Head of caudate nucleus (tissue), 42 donors: ENCODE measurements at places on chromosomes 12 and 14.

DNA sequence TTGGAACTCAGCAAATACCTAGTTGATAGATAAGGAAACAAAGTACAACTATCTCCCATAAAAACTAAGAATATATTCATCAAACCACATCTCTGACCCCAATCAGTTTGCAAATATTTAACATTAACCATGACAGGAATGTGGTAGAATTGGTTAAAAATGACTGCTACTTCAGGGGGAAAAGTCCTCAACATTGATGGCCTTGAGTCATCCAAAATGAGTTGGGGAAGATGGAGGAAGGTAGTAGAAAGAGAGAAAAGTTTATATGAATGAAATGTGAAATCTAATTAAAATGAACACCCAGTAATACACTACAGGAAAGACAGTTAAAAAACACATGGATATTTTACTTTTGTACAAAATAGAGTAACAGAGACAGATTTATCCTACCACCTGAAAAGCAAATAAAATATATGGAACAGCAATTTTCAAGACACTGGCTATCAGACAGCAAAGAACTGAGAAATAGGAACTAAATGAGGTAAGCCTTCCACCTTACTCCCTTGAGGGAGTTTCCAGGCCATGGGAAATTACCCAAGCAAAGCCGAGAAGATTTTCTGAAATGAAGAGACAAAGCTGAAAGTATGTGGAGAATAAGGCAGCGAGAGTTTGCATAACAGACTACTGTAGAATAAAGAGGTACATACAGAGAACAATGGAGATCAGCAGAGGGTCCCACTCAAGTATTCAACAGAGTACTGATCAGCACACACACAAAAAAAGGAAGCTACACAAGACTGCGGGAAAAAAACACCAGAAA, 49.6 kb downstream of the TC2N start:
- DNase-seq = no peak

DNA sequence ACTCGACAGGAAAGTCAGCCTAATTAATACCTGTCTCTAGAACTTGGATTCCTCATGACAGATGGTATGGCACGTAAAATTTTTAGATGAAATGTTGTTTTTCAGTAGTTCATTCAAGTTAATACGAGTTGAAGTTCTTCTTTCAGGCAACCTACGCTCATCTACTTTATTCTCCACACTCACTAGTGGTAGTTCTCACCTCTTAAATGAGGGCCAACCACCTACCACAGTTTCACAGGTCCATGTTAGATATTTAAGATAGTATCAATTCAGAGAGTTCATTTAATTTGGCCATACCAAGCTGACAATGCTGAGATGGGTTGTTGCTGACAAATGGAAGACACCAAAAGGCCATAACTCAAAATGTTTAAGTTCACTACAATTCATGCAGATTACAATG, 50.6 kb downstream of the NIN start:
- no peak for DNase-seq

DNA sequence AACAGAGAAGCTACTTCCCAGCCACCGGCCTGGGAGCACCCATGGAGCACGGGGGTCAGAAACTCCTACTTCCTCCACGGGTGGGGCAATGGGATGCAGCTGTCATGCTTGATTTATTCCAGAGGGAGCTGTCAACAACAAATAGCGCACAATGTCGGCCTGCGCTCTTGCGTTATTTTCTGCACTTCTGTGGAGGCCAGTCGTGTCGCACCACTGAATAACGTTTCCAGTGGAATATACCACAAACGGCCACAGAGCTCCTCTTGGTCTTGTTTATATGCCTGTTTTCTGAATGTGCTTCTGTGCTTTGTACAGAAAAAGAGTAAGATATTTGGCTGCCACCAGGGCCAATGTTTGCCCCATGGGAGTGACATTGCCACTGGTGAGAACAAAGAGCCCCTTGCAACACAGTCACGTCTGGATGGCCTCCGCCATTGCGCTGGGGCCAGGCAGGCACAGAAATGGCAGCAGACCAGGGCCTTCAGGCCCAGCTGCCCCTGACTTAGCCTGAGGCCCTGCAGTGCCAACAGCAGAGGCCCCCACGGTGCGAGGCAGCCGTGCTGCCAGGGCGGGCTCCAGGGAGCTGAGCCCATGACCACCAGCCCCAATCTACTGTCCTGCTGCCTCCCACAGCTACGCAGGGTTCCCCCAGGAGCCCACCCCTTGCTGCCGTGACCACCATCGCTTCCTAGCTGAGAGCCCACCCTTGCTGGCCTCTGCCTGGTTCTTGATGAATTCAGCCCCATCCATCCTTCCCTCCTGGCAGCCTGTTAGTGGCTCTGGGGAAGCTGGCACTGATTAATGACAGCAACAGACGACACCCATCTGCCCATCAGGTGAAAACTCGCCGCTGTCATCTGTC, 28.9 kb upstream of the TMEM179 start:
- peak; percentile 70 for DNase-seq

DNA sequence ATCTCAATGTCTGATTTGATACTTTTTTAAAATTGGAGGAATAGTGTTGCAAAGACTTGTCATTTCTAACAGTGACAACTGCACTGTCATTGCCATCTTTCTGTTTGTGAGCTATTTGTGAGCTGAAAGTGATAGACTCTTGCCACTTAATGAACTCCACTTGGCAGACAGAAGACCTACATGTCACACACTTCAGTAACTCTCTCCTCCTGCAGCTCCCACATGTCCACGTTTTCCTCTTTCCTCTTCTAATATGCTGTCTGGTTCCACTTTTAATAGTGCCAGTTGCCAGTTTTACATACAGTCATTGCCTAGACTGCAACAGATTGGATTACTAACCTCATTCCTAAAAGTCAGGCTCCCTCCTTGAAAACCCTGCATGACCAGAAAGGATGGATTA, 121.5 kb downstream of the CAPZA3 start:
- no peak for DNase-seq

DNA sequence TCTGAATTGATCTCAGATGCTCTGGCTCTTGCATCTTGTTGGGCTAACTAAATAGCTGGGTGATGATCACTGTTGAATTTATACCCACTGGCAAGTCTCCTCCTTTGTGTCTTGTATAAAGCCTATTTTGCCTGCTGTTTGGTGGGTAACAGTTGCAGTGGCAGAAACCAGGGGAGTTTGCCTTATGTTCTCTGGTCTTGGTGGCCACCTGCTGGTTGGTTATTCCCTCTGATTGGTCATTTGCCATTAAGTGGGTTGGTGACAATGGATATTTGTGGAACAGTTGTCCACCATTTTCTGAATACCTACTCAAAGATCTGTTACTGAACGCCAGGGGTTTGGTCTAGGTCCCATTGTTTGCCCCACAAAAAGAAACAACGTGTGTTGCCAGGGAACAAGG, 52.1 kb downstream of the AVPR1A start:
- DNase-seq = no peak

DNA sequence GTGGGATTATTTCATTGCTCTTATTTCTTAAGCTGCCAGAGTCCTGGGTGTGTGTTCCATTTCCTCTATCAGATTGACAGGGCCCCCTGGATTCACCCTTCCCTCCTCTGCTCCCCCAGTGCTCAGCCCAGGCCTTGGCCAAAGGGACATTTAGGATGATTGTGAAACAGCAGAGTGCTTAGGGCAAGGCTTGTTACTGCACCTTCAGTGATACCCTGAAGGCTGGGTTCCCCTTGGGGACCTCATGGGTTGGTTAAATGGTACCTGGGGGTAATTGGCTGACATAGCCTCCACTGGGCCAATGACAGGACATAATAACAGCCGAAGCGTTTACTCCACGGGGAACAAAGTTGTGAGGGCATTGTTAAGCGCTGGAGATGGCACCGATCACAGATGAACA, 1.3 kb upstream of the KRT72 start:
- no peak for DNase-seq

DNA sequence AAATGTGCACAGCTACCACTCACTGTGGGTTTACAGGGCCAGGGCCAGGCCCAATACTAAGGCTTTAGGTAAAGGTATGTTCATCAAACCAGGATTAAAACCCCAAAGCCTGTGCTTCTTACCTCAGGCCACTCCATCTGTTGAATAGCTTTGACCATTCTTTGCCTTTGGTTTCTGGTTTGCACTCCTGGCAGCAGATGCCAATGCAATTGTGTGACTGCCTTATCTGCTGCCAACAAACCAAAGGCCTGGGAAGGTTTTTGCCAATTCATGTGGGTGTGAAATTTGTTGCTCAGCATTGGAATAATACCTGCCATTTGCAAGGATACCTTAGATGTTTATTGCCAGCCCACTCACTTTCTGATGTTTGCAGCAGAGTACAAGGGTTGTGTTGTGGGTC, 221.6 kb downstream of the C12orf75 start:
- DNase-seq = no peak

DNA sequence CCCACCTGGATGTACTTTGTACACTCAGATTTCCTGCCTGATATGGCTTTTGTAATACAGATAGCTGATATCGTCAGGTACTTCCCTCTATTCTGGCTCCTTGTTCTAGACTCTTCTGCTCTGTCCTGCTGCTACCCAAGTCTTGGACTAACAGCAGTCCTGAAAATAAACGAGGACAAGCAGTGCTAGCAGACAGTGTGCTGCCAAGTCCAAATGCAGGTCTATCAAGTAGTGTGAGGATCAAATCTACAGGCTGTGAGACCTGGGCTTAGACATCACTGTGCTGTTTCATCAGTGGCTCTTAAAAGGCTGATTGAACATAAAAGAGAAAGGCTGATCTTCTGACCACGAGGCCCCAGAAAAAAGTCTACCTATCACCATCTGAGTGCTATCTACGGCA, 418.1 kb downstream of the APAF1 start:
- DNase-seq = no peak

DNA sequence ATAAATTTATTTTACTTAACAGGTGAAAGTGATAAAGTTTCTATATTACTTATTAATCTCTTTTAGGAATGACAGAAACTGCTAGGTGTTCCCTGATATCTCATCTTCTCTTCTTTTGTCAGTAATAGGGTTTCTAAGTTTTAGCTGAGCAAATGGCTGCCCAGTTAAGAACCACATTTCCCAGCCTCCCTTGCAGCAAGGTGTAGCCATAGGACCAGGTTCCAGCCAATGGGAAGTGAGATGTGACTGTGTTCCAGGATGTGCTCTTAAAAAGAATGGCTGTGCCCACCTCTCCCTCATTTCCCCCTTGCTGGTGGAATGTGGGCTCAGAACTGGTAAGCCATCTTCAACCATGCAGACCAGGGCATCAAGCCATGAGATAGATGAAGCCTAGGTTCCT, 165.6 kb downstream of the HELB start:
- DNase-seq = no peak

GRCh38 chr12:47982311-47982710, 18.9 kb downstream of the TMEM106C start:
- DNase-seq = no peak

DNA sequence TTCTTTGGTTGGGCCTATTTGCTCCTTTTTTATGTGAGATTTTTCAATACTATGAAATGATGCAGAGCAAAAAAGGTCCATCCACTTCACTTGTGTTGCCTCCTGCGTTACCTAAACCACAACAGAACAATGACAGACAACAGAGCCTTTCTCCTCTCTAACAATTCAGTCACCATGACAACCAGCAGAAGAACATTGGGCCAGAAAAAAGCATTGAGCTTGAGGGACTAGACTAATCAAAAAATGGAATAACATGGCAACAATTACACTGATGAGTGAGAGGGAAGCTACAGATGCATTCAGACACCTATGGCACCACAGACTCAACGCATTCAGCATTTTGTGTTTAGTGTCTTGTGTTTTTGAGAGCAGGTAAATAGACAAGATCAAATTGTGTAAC, 44.6 kb upstream of the PTCSC3 start:
- DNase-seq = no peak

DNA sequence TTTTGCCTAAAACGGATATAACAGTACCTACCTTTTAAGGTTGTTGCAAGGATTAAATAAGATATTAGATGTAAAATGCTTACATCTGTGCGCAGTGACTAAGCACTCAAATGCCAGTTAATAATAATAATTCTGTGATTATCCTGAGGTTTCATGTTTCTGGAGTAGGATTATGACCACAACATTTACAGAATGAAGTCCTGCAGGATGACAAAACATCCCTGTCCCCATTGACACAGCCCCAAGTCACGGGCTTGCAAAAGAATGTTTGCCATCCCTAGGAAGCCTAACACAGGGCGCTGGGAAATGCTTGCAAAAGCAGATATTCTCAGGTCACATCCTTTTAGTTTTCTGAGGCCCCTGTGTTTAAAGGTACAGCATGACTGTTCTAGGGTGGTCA, 20.1 kb downstream of the SUSD6 start:
- no peak for DNase-seq

- peak; percentile 55 for DNase-seq
Measured at GRCh38 chr14:64723691-64724577, 19.7 kb downstream of the PLEKHG3 start.

DNA sequence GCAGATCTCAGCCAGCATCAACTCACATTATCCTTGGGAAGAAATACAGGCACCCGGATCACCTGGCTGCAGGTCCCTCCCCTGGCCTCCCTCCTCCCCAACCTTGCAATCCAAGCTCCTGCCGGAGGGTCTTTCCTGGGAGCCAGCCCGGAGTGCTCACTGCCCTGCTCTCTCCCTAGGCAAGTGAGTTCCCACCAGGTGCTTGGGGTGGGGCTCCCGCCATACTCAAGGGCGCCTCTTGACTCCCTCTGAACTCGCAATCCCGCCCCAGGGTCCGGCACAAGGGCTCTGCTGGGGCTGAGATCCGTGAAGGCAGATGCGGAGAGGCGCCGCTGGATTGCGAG, 1.2 kb upstream of the CEP170B start:
- DNase-seq = no peak

DNA sequence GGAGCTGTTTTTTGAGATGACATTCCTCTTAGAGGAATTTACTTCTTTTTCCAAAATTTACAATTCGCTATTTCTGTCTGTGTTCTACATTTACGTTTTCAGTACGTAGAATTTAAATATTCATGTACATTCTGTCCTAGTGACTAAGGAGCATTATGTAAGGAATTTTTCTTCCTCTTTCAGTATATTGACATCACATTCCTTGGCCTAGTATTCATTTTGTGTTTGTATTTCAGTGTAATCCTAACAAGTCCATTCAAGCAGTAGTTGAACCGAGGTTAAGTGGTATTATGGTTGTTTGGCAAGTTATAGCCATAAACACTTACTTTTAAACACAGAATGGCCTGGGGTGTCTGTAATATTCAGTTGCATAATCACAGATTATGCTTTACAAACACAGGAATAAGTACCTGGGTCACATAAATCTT, 465.2 kb downstream of the PCNX1 start:
- no peak for DNase-seq

- no peak for DNase-seq
Measured at GRCh38 chr12:16297521-16297920, 20.0 kb upstream of the SLC15A5 start.

- DNase-seq = peak; percentile 38
Measured at GRCh38 chr12:89016970-89017778, 335.1 kb downstream of the DUSP6 start.

DNA sequence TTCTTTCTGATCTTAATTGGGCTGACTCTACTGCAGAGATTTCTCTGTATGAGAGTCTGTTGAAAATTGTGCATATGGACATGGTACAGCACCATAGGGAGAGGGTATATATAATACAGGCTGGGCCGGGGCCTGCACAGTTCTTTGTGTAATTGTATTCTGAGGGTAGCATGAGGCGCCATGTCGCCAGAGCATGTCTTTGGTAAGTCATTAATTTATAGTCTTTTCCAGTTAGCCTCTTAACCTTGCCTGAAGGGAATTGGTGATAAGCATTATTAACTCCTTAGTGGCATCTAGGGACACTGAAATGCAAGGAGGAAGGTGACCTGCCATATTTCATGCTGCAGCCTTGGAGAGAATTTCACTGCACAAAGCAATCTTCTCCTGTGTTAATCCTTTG, 569.9 kb downstream of the TMTC2 start:
- no peak for DNase-seq
